ENCODE measurements at places on chromosomes 4 and X.

- DNase-seq: no peak
Measured at GRCh38 chrX:103927030-103927429, 35.4 kb upstream of the TMSB15B start.

GRCh38 chr4:5198656-5199541 lies 147.6 kb downstream of the STK32B start:
- no peak for DNase-seq

GRCh38 chr4:89957046-89957926 lies 62.6 kb downstream of the MMRN1 start:
- no peak for DNase-seq

DNA sequence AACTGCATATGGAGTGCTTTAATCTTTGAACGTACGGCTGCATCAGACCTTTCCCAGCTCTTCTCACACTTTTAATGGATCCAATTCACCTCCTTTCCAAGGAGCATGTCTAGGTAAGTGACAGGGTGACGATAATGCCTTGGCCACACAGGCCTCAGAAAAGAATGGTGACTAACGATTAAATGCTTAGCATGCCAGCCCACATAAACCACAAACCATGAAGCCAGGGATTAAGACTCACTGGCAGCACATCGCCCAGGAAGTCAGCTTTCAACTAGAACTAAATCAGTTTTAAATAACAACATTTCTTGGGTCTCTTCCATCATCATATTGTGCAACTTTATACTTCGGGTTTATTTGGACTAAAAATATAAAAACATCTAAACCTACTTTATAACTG lies 28.7 kb downstream of the INPP4B start:
- DNase-seq: peak; percentile 57

DNA sequence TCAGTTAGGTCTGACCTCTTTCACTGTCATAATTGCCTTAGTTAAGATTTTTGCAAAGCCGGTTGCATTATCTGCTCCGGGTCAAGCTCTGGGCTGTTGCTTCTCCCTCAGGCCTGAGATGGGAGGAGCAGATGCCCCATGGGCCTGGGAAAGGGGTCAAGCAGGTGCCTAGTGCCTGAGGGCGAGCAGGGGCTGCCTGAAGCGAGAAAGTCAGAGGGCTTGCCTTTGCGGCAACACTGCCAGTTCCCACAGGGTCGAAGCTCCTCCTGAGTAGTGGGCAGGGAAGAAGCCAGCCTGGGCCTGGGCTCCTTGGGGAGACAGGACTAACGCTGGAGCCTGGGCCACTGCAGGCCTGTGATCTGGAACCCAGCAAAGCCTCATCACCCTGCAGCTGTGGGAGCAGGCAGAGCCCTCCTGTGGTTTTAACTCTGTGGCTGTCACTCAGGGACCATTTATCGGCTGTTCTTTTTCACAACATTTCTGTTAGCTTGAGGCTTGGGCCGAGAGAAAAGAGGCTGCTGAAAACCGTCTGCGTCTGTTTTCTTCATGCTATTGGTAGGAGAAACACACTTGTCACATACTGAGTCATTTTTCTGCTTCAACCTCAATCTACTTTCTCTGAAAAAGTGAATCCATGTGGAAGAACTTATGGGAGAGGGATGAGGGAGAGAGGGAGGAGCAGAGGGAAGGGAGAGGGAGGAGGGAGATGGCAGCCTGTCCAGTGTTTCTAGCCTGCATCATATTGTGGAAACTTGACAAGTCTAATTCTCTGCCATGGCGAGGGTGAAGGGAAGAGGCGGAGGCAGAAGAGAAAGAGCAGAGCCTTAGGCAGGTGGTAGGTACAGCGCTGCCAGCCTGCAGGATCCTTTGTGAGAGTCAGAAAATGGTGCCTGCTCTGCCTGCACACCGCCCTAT lies 68.4 kb downstream of the RHOH start:
- DNase-seq: peak; percentile 28

DNA sequence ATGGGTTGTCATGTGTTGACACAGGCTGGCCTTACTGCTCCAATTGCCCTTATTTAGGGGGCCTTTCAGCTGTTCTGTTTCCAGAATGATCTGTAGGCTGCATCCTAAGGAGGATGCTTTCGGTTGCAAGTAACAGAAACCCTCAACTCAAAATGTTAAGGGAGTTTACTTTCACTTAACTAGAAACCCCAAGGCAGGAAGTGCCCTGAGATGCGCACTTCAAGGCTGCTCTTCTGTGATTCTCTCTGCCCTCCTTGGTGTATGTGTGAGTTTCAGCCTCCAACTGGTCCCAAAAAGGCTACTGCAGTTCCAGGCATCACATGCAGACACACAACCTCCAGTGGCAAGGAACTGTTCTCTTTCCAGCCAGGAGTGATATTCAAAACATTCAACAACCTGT lies 97.3 kb upstream of the ATP6AP2 start:
- DNase-seq: no peak

DNA sequence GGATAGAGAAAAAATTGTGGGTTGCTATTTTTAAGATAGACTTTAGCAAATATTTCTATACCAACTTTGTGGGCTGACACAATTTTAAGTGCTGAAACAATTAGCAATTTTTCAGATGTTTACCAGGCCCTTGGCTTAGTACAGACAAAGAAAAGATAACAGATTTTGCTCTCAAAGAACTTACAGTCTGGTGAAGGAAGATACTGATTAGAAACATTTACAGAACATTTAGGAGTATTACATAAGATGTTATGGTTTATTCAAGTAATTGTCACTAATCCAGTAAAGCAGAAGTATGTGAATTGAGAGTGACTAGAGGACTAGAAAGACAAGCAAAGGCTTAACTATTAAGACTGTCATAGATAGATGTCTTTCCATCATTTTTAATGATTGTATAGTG lies 35.3 kb upstream of the NDUFC1 start:
- no peak for DNase-seq

DNA sequence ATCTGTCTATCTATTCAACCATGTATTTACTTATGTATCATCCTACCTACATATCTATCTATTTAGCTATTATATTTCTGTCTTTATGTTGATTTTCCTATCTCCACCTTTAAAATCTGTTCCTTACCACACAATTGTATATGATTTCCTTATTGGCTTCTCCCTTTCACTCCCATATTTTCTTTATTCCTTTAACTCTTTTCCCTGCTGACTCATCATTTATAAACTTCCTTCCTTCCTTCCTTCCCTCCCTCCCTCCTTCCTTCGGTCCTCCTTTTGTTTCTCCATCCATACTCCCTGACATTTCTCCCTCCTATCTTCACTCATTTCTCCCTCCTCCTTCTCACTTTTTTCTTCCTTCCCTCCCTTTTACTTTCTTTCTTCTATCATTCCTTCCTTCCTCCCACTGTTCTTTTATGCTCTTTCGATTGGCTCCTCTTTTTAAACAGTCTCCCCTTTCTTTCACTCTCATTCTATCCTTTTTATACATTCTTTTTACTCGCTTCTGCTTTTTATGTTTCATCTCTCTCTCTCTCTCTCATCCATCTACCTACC lies 100.3 kb downstream of the RBMX2 start:
- no peak for DNase-seq

DNA sequence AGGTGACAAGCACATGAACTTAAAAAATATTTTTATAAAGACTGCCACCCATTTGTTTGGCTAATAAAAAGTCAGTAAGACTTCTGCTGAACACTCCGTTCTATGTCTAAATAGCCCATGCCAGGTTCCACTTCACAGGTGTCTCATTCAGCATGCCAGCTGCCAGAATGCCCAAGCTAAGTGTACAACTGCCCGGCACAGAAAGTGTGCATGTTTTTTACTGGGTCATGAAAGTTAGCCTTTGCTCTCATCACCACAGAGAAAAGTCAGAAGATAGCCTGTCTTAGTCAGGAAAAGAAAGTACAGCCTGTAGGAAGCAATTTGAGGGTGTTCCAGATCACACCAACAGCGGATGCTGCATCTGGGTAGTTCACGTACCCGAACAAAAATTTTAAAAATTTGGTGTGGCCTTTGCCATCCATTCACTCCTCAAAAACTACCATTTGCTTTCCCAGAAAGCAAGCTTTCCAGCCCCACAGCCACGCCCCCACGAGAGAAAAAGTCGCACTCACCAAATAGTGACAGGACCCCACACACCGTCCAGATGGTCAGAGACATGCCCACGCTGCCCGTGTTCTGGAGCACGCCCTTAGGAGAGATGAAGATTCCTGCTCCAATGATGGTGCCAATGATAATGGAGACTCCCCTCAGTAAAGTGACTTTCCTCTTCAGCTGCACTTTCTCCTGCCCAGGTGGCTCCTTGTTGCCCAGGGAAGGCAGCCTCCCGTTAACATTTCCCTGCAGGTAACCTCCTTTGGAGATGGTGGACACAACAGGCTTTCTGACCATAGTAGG lies 671 bp downstream of the SLC7A11 start:
- no peak for DNase-seq

DNA sequence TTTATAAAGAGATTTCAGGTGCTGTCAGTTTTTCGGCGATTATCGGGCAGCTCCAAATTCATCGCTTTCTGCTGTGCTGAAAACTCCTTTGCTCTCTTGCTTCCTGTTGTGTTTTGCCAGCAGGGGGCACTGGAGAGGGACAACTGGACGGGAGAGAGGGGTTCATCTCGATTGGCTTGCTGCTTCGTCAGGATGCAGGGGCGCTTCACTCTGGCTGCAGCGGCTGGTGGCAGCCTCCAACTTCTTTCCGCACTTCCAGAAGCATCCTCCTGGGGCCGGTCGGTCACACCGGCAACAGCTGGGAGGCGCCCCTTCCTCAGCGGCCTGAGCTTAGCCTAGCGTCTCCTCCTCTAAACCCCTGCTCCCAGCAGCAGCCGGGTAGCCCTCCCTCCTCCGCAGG lies 29.5 kb downstream of the MSL3 start:
- DNase-seq: peak; percentile 70

DNA sequence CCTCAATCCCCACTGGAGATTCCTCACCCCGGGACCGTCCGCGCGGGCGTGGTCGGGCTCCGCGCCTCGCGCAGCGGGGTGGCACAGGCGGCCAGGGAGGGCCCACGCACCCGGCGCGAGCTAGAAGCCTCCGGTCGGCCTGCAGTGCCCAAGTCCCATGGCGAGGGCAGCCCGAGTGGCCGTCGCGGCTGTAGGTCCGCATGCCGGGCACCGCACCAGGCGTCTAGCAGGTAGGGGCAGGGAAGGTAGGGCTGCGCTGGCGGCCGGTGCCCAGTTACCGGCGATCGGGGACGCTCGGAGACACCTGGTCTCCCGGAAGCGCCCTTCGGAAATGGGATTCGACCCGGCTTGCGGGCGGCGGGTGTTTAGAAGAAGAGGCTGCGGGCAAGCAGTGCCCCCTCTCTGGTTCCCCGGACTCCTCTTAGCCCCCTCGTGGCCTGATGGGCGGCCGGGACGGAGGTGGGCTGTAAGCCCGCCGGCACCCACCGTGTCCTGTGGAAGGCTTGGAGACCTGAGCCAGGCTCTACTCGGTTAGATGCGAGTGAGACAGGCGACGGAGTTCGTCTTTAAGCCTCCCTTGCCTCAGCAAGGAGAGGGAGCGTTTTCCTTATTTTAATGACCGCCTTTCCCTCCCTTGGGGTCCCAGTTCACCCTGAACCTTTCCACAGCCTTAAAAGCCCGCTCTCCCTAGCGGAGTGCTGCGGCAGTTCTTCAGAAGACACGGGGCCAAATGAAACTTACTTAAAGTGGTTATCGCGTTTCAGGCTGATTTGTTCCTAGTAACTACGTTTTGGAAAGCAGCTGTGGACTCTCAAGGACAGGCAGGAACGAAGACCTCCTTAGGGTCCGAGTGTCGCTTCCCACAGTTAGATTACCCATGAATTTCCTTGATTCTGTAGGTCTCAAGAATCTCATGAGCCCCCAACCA lies 821 bp downstream of the SLITRK2 start:
- DNase-seq: no peak

DNA sequence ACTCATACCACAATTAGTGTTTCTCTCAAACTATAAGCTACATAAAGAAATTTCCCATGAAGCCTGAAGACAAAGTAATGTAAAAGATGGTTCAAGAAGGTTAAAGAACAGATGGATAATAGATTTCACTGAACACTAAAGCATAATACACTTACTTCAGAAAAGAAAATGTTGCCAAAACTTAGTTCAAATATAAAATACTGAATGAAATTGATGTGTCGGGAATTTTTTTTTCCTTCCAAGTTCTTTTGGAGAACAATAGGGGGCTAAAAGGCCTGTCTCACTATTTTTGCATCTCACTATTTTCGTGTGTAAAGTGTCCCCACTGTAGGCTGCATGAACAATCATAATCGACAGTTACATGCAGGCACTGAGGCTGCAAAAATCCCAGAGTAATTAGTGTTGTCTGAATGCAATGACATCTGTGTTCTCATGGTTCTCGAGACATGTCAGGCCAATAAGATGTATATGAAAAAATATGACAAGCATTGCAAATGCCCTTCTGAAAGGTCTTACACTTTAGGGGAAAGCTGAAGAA lies 11.9 kb upstream of the MAB21L2 start:
- DNase-seq: no peak

DNA sequence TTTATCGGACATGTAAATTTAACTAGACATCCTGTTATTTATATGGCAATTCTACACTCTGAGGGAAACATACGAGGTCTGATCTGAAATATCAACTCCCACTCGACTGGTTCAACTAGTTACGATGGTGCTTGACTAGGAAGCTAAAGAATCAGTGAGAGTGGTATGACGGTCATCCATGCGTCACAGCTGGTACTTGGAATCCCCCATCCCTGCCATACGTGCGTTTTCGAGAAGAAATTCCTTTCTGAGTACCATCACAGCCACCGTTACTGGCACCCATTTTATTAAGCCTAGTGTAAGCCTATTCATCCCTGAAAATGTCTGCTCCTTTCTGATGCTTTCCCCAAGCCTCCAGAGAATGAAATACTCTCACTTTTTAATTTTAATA lies 695 bp upstream of the PIGA start:
- DNase-seq: peak; percentile 45

DNA sequence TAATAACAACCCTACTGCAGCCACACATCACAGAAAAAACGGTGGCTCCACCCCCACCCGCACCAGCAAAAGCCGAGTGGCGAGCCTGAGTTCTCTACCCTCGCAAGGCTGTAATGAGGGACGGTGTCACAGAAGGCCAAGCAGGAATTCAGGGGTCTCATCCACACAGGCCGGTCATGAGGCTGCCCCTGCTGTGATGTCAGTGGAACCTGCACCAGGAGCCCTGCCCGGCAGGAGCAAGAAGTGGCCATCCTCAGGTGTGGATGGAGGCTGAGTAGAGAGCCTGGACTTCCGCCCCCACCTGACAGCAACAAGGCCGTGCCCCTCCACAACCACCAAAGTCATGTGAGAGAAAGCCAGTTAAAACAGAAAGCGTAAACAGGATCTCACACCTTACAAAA lies 20.6 kb downstream of the LYAR start:
- DNase-seq: no peak

GRCh38 chrX:25721564-25721963 lies 416.6 kb upstream of the MAGEB18 start:
- DNase-seq: no peak

DNA sequence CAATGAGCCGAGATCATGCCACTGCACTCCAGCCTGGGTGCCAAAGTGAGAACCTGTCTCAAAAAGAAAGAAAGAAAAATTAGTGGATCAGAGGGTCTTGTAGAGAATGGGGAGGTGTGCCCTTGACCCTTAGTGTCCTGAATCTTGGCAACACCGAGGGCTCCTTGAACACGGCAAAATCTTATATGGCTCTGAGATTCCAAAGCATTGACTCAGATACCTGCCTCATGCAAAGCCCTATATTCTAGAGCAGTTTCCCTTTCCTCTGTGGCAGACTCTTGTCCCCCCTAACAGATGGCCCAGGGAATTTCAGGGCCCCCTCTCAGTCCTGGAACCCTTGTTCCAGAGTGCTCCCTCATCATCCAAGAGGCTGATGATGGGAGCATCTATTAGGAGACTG lies 6.8 kb downstream of the CLDN2 start:
- DNase-seq: no peak

Measured in stimulated activated CD4-positive, alpha-beta T cell treated with anti-CD3 and anti-CD28 coated beads, Interleukin-1b, Interleukin-23, amount 100 ng/mL, for 48 hours (primary cell).